OCI-LY7 (cell line): ENCODE measurements at places on chromosomes 6 and 20. TPM values are rescaled to one million over a fixed set of nuclear protein-coding genes. Genes with fewer than 3 reads are reported as not detected.

The MATN4 gene
- 0.24 TPM in 1 of 2 replicates, not detected in the other for total RNA-seq

The SUMO4 gene
- total RNA-seq: 3.2 and 4.2 TPM in 2 replicates

The SOX4 gene
- total RNA-seq: 58.1 and 78.1 TPM in 2 replicates

The FOXS1 gene
- not detected in 2 replicates for total RNA-seq

The CLIC5 gene
- total RNA-seq: 0.08 TPM in 1 of 2 replicates, not detected in the other

The DNAH8 gene
- not detected in 2 replicates for total RNA-seq

The CDK19 gene
- 35.6 and 40.8 TPM in 2 replicates for total RNA-seq

The LINC00237 gene
- total RNA-seq: not detected in 2 replicates

The DUSP15 gene
- 0.61 TPM in 1 of 2 replicates, not detected in the other for total RNA-seq

The SEMG2 gene
- not detected in 2 replicates for total RNA-seq

The FGD2 gene
- total RNA-seq: 45.7 and 48.6 TPM in 2 replicates

The OOEP gene
- not detected in 2 replicates for total RNA-seq

The ESR1 gene
- total RNA-seq: not detected in 2 replicates

The RFX6 gene
- total RNA-seq: not detected in 2 replicates

The THBD gene
- total RNA-seq: not detected in 2 replicates

The LGSN gene
- total RNA-seq: 0.26 and 0.76 TPM in 2 replicates

The TMEM239 gene
- not detected in 2 replicates for total RNA-seq

The MLN gene
- not detected in 2 replicates for total RNA-seq

The PRDM13 gene
- not detected in 2 replicates for total RNA-seq

The MCHR2 gene
- not detected in 2 replicates for total RNA-seq

The TAF4 gene
- total RNA-seq: 28.4 and 38.9 TPM in 2 replicates

The DNAJC5 gene
- 24.1 and 27.5 TPM in 2 replicates for total RNA-seq

The FOXA2 gene
- not detected in 2 replicates for total RNA-seq

The FHL5 gene
- not detected in 2 replicates for total RNA-seq

The NPBWR2 gene
- not detected in 2 replicates for total RNA-seq

The ENTPD6 gene
- 2.3 and 4.2 TPM in 2 replicates for total RNA-seq

The GCLC gene
- total RNA-seq: 27.8 and 30.4 TPM in 2 replicates

The CCM2L gene
- 0.92 and 1.4 TPM in 2 replicates for total RNA-seq

The SLC4A11 gene
- 26.9 and 27.5 TPM in 2 replicates for total RNA-seq

The TSPO2 gene
- total RNA-seq: not detected in 2 replicates

The MYLK4 gene
- 0.24 and 0.36 TPM in 2 replicates for total RNA-seq

The CYP21A2 gene
- total RNA-seq: not detected in 2 replicates

The GTSF1L gene
- 3.3 and 4.0 TPM in 2 replicates for total RNA-seq

The SOX12 gene
- total RNA-seq: 43.8 and 46.6 TPM in 2 replicates

The UST gene
- total RNA-seq: 3.4 and 4.1 TPM in 2 replicates

The EGFL8 gene
- total RNA-seq: 21.6 and 23.0 TPM in 2 replicates

The RSPO3 gene
- total RNA-seq: not detected in 2 replicates

The TCP11 gene
- total RNA-seq: not detected in 2 replicates

The TRPC4AP gene
- 38.8 and 42.3 TPM in 2 replicates for total RNA-seq

The ZC2HC1B gene
- not detected in 2 replicates for total RNA-seq

The NKX2-2 gene
- not detected in 2 replicates for total RNA-seq

The C20orf144 gene
- 0.31 and 0.42 TPM in 2 replicates for total RNA-seq

The CFAP61 gene
- total RNA-seq: not detected in 2 replicates

The UNC93A gene
- total RNA-seq: not detected in 2 replicates

The RNF182 gene
- total RNA-seq: not detected in 2 replicates

The KCNB1 gene
- 0.07 TPM in 1 of 2 replicates, not detected in the other for total RNA-seq

The TCF21 gene
- total RNA-seq: not detected in 2 replicates
